ENCODE measurements at places on chromosomes 12 and 14. TPM values are rescaled to one million over a fixed set of nuclear protein-coding genes. Genes with fewer than 3 reads are reported as not detected.

DNA sequence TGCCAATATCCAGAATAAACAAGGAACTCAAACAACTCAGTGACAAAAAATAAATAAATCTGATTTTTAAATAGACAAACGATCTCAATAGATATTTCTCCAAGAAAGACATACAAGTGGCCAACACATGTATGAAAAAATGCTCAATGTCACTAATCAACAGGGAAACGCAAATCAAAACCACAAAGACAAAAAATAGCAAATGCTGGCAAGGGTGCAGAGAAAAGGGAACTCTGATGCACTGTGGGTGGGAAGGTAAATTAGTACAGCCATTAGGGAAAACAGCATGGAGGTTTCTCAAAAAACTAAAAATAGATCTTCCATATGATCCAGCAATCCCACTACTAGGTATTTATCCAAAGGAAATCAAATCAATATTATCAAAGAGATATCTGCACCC lies 3.5 kb upstream of the EIF5 start:
- DNase-seq = no peak

GRCh38 chr12:53103860-53104305 lies 597 bp downstream of the SOAT2 start:
- no peak for DNase-seq

- no peak for DNase-seq
Measured at GRCh38 chr12:105858981-105859710, 279.6 kb downstream of the NUAK1 start.

GRCh38 chr14:99605299-99605961 lies 1.4 kb upstream of the CCDC85C start:
- DNase-seq = no peak

DNA sequence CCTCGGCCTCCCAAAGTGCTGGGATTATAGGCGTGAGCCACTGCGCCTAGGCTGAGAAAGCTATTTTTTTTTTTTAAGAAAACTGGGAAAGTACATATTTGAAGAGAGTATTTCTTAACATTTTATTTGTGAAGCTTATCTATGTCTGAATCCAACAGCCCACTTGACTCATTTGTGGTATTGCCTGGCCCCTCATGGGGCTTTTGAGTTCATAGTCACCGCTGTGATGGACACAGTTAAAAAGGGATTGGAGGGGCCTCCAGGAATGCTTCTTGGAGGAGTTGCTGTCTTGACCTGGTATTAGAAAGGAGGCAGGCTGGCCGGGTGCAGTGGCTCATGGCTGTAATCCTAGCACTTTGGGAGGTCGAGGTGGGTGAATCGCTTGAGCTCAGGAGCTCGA lies 26.5 kb downstream of the BCL7A start:
- no peak for DNase-seq

GRCh38 chr14:33062881-33063280 lies 124.2 kb downstream of the NPAS3 start:
- DNase-seq = no peak

DNA sequence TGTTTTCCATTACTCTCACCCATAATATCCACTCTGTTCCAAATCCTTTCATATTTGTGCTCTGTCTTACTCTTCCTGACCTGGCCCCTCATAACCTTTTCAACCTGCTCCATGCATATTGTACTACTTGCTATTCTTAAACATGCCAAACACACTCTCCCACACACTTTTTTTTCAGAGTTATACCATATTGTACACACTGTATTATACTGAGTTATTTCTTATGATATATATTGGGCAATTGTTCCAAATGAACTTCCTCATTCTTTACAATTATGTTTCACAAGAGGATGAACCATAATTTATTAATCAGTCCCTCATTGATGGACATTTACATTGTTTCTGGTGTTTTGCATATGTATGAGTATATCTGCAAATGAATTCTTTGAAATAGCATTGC lies 18.5 kb downstream of the ATL1 start:
- no peak for DNase-seq

- DNase-seq = no peak
Measured at GRCh38 chr12:13764748-13765147, 216.7 kb downstream of the GRIN2B start.

GRCh38 chr14:54301359-54301758 lies 95.4 kb upstream of the CDKN3 start:
- DNase-seq = no peak

GRCh38 chr14:55129086-55129427 lies at the start of gene LGALS3:
Gene LGALS3 (plus strand): TSS chr14:55129252. CDS start chr14:55137374, 8,122 bp downstream.
- no peak for DNase-seq

DNA sequence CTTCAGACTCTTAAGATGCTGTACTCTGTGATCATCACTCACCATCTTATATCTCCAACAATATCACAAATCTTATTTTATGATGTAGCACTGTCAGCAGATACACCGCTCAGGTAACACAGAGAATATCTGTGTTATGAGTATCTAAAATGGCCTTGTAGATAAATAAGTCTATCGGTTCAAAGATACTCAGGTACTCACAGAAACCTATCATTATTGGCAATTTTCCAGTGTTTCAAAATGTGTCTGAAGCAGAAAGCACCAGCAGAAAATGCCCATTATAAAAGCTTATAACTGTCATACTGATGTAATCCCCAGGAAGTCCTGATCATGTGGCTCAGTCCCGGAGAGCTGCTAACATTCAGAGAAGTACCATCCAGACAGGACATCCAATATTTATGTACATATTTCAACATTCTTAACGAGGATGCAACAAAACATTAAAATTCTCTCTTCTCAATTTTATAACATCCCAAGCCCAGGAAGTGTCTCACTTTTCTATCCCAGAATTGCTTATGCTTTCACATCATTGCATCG lies 190.7 kb upstream of the LMNTD1 start:
- DNase-seq = no peak

- no peak for DNase-seq
Measured at GRCh38 chr12:99767809-99768208, 120.3 kb downstream of the GARIN6 start.

DNA sequence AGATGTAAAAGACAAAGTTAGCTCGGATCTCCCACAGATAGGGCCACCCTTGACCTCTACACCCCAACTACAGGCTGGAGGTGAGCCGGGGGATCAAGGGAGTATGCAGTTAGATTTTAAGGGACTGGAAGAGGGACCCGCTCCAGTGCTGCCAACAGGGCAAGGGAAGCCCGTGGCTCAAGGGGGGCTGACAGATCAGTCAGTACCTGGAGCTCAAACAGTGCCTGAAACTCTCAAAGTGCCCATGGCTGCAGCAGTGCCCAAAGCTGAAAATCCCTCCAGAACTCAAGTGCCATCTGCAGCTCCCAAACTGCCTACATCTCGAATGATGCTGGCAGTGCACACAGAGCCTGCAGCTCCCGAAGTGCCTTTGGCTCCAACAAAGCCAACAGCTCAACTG lies 10.4 kb downstream of the NYNRIN start:
- no peak for DNase-seq

TRHDE gene
- 1.5 TPM for total RNA-seq

DPPA3 gene
- not detected for total RNA-seq

RASSF9 gene
- 0.87 TPM for total RNA-seq

CMKLR1 gene
- total RNA-seq = 0.06 TPM

CISTR gene
- not detected for total RNA-seq

LRRC10 gene
- total RNA-seq = not detected

ESPL1 gene
- total RNA-seq = 4.8 TPM

RFLNA gene
- total RNA-seq = 0.41 TPM
